ENCODE measurements at places on chromosomes 5 and 9.

DNA sequence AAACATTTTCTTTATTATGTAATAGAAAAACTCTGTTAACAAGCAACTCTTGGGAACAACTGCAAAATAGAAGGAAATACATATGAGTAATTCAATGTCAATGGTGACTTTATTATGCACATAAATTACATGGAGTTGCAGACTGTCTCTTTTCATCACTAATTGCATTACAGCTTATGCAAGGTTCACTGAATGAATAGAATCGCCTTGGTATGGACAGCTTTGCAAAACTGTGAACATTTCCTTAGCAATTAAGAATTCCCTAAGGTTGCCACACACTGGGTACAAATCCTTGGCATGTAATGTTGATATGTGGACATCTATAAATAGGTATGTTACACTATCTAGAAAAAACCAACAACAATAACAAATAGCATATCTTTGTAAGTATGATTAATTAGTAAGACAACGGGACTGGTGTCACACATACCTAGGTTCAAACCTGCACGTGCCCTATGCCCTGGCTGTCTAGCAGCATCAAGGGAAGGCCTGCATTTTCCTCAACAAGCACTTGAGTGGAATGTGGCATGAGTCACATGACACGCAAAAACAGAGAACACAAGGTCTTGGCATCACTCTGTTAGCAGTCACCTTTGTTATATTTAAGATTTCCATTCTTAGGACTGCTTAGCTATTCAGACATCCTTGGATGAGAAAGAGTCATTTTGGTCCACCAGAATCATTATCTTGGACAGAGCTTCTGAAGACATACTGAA is 263.9 kb downstream of the CTNND2 start:
- no peak for DNase-seq

GRCh38 chr9:111356481-111357244 is 26.6 kb upstream of the OR2K2 start:
- peak; percentile 91 for DNase-seq

DNA sequence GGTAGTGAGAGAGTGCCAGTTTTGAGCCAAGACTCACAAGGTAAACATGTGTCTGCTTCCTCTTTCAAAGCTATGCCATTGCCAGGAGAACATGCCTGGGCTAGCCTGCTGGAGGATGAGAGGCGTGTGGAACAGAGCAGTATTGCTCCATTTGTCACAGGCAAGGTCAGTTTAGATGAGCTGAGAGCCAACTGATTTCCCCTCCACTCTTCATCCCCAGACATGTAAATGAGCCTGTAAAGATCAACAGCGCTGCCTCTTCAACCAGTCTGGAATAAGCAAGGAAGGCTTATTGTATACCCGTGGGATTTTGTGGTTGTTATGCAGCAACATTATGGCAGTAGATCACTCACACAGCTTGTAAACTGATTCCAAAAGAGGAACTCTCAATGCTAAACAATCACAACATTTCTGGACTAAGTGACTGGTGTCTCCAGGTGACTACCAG is 8.2 kb upstream of the GDNF start:
- peak; percentile 52 for DNase-seq

- DNase-seq: no peak
These were observed 9.9 kb downstream of the SLC36A3 start for GRCh38 chr5:151293624-151294023.

GRCh38 chr5:32089146-32090000 is 84.7 kb downstream of the GOLPH3 start:
- no peak for DNase-seq

DNA sequence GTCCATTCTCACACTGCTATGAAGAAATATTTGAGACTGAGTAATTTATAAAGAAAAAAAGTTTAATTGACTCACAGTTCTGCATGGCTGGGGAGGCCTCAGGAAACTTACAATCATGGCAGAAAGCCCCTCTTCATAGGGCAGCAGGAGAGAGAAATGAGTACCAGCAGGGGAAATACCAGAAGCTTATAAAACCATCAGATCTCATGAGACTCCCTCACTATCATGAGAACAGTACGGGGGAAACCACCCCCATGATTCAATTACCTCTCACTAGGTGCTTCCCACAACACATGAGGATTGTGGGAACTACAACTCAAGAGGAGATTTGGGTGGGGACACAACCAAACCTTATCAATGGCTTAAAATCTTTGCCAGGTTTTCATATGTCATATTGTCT is 20.3 kb upstream of the TENT4A start:
- no peak for DNase-seq

- peak; percentile 79 for DNase-seq
These were observed 29.0 kb upstream of the PAPPA start for GRCh38 chr9:116124472-116125040.

DNA sequence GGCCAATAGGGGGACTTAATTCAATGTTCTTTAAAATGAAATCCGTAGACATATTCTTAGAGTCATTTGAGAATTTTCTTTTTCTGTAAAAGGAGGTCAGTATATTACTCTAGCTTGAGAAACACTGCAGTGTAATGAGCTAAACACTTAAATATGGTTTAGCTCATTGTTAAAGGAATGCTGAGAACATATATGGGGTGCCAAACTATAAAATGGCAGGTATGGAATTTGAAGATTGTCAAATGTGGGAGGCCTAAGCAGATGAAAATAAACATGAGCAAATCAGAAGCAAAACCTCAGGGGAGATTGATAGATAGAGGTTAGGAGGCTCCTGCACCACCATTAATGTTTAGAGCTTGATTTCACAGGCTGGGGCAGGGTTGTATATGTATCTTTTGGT is 57.9 kb downstream of the STX17 start:
- peak; percentile 65 for DNase-seq

- no peak for DNase-seq
These were observed 227.2 kb downstream of the PDZD2 start for GRCh38 chr5:31866166-31866565.
